ENCODE measurements at places on chromosomes 4 and X.

DNA sequence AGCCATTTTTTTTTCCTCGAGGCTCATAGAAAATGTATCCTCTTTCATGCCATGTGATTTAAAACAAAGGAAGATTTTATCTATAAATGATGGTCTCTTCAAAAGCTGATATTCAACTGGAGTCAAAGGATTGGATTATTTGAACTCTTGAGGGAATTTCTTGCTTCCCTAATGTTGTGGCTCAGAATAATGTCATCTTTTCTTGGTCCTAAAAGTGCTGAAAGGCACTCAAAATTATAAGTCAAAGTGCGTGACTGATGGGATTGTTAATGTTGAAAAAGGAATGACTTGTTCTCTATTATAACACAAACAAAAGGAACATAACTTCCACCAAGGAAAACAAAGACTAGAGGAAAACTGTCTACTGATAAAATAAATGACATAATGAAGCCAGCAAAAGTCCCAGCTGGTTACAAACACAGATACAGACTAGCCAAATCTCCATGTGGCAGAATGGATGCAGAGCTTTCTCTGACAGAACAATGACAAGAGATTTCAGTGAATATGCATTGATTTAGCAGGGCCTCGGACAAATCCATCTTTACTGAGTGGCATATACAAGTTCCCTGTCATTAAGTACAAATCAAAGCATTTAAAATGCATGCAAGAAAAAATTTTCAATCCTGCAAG is 552.6 kb downstream of the GBA3 start:
- DNase-seq: no peak

DNA sequence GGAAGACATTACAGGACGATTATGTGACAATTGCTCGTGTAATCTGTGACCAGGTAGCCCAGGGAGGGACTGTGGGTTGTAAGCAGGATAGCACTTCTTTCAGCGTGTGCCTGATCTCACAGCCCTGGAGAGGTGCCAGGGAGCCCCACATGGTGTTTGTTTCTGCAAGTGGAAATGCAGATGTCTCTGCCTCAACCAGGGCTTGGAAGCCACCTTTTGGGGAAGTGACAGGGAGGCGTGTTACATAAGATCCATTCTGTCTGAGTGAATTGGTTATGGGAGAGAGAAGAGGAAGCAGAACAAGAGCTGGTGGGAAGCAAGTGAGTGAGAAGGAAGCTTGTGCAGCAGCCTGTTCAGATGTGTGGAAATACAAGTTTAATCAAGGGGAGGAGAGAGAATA is 104.5 kb upstream of the GATB start:
- no peak for DNase-seq

- no peak for DNase-seq
These were observed 38.1 kb upstream of the CD99L2 start for GRCh38 chrX:150936556-150936955.

DNA sequence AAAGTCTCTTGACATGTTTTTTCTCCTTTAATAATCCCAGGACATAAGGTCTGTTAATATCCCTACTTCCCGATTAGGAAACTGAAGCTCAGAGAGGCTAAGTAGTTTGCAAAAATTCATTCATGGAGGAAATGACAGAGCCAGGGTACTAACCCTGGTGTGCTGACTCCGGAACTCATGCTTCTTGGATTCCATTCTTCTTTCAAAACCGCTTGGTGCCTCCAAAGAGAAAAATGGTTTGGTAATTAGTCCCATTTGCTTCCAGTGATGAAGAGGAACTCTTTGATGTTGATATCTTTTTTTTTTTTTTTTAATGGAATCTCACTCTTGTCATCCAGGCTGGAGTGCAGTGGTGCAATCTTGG is 146.9 kb downstream of the PALLD start:
- DNase-seq: no peak

GRCh38 chrX:19673375-19674040 is 158.2 kb upstream of the MAP3K15 start:
- peak; percentile 95 for DNase-seq

DNA sequence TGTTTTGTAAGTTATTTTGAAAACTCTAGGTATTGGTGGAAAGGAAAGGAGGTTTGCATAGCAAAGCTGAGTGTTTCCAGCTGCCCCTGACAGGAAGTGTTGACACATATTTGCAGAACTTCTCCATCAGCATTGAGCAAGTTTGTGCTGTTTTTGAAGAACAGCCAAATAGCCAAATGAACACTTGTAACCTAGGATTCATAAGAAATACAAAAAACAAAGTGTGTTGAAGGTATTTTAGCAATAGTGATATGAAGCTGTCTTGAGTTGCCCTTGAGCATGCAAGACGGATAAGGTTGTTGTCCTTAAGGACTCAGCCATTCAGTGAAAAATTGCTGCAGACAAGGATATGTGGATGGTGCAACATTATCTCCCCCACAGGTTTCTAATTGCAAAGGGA is 68.3 kb upstream of the PGM2 start:
- DNase-seq: peak; percentile 98

GRCh38 chr4:7402526-7402925 is 32.2 kb downstream of the PSAPL1 start:
- no peak for DNase-seq

GRCh38 chr4:52621567-52621966 is 37.5 kb downstream of the USP46 start:
- DNase-seq: no peak

GRCh38 chr4:42344749-42345148 is 52.5 kb upstream of the SHISA3 start:
- DNase-seq: no peak

DNA sequence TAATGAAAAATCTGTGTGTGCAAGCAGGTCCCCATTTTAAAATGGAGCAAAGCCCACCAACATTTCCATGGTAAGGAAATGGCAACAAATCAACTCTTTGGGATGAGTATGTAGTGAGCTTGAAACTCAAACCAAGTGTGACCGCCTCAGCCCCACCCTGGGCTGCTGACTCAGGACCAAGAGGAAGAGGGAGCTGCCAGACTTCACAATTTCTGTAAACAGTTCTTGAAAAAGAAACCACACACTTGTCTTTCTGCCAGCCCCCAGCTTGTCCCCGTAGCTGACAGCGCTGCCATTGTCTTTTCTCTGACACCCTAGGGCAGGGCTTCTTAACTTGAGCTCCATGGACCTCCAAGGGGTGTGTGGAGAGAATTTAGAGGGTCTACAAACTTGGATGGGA is 10.3 kb downstream of the RTL5 start:
- DNase-seq: peak; percentile 62

DNA sequence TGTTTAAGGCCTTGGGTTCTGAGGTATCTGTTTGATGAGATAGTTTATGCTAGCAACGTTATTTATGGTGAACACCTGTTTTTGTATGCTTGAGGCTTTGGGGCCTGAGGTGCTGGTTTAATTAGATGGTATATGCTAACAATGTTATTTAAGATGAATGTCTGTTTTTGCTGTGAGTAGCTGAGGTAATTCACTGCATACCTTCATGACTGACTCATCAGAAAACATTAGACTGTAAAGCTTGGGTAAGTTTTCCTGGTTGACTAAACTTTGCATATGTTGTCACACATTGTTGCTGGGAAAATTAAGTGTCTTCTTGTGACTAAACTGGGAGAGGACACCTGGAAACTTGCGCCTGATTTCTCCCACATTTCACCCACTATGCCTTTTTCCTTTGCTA is 1026.6 kb downstream of the RAPGEF2 start:
- peak; percentile 0 for DNase-seq

GRCh38 chr4:171651071-171651470 is 162.1 kb upstream of the GALNTL6 start:
- no peak for DNase-seq

DNA sequence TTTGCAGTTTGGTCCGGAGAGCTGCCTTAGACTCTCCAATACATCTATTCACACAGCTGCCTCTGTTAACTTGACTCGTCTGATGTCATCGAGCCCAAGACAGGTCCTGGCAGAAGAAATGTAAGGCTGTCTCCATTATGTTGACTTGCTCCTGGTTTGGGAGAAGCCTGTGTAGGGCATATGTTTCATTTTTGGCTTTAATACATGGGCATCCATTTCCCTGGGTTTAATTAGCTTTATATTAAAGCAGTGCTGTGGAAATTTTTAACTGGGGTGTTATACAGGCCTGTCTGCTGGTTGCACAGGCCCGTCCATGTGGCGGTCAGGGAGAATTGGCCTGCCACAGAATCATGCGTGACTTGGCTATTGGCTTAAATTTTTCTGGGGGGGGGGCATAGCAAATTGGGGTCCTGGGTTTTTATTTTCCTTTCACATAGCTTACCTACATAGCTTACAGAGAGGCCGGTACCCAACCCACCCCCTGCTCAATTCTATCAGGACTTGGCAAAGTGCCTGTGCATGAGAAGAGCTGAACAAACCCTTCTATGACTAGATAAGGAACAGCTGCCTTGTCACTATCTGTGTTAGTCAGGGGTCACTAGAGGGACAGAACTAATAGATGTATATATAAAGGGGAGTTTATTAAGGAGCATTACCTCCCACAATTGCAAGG is 123.5 kb upstream of the WDR1 start:
- DNase-seq: peak; percentile 18

GRCh38 chr4:73752424-73752823 is 12.1 kb downstream of the CXCL8 start:
- no peak for DNase-seq

DNA sequence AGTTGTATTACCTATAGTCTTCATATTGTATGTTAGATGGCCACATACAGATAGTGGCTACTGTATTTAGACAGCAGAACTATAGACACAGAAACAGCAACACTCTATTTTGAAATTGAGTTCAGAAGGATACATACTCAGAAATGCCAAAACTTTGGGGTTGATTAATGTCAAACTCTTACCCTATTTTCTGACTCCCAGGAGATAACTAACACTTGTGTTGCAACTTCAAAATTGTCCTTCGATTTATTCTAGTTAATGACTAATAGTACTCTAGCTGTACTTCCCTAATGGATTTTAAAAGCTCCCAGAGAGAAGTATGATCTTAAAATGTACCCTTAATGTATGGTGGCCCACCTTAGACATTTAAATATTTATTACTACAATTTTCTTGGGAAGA is 229.9 kb upstream of the UGT8 start:
- no peak for DNase-seq

GRCh38 chr4:22389240-22389870 is 126.5 kb downstream of the ADGRA3 start:
- peak; percentile 90 for DNase-seq

DNA sequence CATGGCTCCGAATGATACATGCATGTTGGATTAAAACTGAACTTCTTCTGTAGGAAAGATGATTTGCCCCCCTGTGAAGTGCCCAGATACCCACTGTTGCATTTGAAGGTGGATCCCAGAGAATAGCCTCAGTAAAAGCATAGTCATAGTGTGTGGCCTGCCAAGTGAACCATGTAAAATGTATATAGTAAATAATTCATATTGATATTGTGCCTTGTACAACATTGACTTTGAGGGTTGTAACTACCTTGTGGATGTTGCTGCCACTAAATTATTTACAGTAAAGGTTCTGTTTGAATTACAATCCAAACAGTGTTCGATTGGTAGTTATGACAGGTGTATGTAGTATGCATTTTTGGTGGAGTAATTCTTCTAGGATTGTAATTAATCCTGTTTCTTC is 19.2 kb downstream of the TMEM131L start:
- no peak for DNase-seq

GRCh38 chrX:38426785-38427184 is 74.4 kb downstream of the OTC start:
- DNase-seq: peak; percentile 11

- DNase-seq: no peak
These were observed 197.1 kb upstream of the UGT8 start for GRCh38 chr4:114401483-114401882.

DNA sequence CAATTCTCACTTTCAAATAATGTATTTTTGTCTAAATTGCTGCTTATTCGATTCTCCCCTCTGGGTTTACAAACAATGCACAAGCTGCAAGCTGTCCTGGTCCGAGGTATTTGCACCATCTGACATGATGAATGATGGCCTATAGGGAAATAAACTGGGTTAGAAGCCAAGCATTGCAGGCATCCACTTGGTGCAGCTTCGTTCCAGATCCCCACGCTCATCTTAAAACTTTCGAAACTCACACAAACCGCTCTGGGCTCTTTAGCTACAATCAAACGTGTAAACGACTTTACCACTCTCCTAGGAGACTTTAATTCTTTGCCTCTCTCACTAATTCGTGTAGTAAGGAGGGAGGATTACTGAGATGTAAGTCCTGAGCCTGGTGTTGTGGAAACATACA is 19.0 kb downstream of the PHKA2 start:
- no peak for DNase-seq

DNA sequence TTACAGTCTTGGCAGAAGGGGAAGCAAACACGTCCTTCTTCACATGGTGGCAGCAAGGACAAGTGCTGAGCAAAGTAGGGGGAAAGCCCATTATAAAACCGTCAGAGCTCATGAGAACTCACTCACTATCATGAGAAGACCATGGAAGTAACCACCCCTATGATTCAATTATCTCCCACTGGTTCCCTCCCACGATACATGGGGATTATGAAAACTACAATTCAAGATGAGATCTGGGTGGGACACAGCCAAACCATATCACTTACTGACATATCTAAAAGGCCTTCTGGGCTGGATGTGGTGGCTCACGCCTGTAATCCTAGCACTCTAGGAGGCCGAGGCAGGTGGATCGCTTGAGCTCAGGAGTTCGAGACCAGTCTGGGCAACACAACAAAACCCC is 117.1 kb upstream of the USP9X start:
- DNase-seq: no peak

DNA sequence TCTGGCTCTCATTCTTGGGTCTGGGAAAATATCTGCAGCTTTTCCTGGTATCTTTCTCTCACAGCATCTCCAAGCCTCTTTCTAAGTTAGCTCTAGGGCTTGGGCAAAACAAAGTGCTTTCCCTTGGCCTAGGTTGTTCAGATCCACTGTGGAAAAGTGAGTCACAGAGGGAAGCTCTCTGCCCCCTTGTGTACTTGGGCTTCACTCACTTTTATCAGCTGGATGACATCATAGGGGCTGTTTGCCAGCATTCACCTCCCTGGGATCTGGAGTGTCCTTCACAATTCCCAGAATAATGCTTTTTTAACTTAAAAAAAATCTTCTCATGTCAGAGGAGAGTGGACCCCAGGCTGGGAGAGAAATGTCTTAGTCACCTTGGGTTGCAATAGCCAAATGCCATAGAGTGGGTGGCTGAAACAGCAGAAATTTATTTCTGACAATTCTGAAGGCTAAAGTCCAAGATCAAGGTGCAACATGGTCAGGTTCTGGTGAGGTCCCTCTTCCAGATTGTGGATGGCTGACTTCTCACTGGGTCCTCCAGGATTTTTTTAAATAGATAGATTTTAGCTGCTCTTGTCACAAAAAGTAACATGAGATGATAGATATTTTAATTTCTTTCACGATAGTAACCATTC is 247.8 kb downstream of the SH2D1A start:
- DNase-seq: no peak
